ENCODE measurements at places on chromosomes 12 and 14.

GRCh38 chr14:104400355-104400754 lies 179.2 kb upstream of the C14orf180 start:
- no peak for DNase-seq

DNA sequence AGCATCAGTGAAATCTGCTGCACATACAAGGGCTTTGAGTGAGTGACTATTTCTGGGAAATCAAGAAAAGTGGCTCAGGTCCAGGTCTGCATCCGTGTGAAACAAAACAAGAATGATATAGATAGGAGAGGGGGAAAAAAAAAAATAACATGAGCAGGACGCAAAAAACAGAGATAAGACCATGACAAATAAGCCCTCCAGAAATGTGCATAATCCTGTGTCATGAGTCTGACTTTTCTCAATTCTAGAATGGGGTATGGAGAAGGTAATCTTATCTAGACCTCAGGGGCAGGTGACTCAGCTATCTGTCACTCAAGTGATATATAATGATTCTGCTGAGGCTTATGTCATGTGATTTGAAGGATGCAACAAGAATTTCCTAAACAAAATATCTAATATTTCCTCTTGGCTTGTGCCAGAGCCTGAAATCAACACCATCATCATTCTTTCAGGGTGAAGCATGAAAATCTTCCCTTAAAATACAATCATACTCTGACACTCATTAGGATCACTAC lies 250.0 kb downstream of the PHLDA1 start:
- no peak for DNase-seq

GRCh38 chr14:92464716-92465115 lies 48.9 kb upstream of the RIN3 start:
- no peak for DNase-seq

DNA sequence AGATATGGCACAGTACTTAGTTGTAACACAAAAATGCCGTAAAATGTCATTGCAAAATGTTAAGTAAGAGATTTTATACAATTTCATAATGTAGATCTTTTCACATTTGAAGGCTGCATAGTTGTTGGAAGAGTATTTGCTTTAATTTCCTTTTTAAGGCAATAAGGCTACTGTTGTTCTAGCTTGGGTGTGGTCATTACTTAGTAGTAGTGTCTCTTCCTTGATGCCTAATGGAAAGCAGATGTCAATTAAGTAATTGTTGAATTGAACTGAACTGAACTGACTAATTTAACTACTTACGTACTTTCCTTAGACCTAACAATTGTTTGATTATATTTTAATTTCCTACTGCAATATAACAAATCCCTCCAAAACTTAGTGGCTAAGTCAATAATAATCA lies 181.7 kb downstream of the FLRT2 start:
- DNase-seq = no peak

GRCh38 chr12:113505941-113506340 lies 34.3 kb upstream of the LHX5 start:
- DNase-seq = no peak

DNA sequence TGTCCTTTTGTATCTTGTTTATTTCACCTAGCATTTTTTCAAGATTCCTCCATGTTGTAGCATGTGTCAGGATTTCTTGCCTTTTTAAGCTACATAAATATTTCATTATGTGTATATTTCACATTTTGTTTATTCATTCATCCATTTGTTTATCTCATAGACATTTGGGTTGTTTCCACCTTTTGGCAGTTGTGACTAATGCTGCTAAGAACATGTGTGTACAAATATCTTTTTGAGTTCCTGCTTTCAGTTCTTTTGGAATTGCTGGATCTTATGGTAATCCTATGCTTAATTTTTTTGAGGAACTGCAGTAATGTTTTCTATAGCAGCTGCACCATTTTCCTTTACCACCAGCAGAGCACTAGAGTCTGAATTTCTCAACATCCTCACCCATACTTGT lies 62.4 kb downstream of the SCN8A start:
- no peak for DNase-seq

GRCh38 chr14:58717211-58717610 lies 79.4 kb downstream of the DACT1 start:
- DNase-seq = no peak

GRCh38 chr12:75323663-75324062 lies 6.5 kb downstream of the CAPS2 start:
- DNase-seq = no peak

DNA sequence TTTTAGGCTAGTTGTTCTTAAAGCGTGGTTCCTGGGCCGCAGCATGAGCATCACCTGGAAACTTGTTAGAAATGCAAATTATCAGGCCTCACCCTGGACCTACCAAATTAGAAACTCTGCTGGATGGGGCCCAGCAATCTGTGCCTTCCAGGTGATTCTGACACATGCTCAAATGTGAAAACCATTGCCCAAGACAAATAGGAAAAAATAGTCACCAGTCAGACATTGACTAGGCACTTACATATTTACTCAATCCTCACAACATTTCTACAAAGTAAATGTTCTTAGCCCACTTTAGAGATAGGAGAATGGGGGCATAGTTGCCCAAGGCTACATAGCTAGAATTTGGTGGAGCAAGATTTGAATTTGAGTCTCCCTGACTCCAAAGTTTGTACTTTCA lies 3.3 kb downstream of the CELA1 start:
- DNase-seq = no peak

DNA sequence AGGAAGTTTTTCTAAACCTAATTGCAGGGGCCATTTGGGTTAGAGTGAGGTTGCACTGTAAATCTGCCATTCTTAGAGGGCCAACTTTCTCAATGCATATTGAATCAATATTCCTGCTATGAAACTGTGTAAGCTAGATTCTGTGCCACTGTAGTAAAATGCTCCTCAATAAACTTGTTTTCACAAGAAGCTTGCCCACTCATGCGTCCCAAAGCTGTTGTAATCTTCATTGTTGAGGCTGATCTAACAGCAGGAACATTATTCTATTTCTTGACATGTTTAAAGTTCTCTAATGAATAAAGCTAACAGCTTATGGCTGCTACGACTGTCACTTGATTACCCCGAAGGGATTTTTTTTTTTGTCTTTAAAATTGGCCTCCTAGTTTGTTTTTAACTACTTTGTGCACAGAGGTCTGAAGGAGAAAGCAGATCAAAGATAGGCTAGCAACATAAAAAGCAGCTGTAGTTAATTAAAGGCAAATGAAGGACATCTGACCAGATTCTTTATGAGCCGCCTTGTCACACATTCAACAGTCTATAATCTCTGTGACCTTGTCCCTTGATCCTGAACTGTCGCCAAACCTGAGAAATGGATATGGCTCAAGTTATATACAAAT lies 243.7 kb downstream of the PAX9 start:
- no peak for DNase-seq

DNA sequence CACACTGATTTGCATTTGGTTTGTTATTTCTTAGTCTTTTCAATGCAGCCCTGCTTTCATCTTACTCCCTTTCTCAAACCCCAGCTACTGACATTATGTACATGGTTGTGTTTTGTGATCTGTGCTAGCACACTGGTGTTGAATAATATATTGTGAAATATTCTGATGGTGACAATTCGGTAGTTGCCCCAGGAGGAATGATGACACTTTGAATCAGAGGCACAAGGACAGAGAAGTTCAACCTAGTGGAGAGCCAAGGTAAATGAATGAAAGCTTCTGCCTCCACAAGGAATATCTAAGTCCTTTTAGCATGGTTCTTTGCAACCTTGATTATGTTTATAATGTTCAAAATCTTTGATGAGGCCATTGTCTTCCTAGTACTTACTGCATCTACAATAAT lies 159.9 kb downstream of the PDE3A start:
- no peak for DNase-seq

DNA sequence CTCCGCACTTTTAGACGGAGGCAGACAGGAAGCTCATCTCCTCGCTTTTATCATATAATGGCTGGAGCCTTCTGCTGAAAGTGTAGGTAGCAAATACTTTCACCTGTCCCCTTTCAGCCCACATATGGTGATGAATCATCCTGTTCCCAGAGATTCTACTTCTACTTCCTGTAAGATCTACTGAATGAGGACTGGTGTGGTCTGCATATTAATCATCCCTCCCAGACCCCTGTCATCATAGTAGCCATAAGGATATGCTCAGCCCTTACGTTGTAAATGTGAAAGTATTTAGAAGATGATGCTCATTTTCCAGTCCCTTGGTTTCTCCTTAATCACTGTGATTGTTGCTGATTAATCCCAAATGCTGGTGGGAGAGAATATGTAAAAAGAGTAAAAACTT lies 268.2 kb upstream of the GRIP1 start:
- DNase-seq = no peak

DNA sequence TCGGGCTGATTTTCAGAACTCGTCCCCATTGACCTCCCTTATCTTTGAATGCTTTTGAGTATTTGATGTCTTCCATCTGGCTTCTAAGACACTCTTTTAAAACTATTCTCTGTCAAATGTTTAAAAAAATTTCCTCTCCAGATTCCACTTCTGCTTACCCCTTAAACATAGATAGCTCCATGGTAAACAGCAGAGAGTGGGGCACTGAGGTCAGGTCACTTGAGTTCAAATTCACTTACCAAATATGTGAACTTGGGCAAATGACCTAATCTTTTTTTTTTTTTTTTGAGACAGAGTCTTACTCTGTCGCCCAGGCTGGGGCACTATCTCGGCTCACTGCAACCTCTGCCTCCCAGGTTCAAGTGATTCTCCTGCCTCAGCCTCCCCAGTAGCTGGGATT lies 126.8 kb upstream of the CPSF6 start:
- DNase-seq = no peak

- no peak for DNase-seq
Measured at GRCh38 chr12:4809013-4809448, 88.8 kb downstream of the GALNT8 start.

DNA sequence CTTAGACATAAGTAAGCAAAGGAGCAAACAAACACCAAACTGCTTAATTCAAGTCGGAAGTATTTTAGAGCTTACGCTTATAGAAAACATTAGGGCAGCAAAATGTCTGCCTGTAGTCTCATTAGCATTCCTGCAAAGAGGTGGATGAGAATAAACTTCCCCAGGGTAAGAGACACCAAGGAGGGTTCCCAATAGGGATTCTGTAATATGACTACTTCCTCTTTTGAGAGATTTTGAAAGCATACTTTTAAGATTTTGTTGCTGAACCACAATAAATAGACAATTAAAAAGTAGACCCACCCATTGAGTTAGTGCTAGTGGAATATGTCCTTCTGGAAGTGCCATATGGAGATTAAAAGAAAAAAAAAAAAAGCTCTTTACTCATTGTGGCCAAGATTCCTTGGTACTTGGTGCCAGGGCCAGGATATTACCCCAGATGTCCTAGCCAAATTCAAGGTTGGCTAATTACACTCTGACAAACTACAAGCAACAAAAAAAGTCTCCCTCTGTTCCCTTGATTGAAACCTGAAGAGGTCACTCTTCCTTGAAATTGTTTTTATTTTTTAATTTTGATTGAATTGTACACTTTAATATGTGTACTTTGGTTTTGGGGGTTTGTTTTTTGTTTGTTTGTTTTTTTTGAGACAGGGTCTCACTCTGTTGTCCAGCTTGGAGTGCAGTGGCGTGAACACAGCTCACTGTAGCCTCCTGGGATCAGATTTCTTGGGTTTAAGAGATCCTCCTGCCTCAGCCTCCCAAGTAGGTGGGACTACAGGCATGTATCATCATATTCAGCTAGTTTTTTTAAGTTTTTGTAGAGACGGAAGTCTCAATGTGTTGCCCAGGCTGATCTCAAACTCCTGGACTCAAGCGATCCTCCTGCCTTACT lies 8.7 kb downstream of the CLIP1 start:
- DNase-seq = peak; percentile 38

GRCh38 chr12:42590330-42590934 lies 886 bp upstream of the PRICKLE1 start:
- DNase-seq = no peak

DNA sequence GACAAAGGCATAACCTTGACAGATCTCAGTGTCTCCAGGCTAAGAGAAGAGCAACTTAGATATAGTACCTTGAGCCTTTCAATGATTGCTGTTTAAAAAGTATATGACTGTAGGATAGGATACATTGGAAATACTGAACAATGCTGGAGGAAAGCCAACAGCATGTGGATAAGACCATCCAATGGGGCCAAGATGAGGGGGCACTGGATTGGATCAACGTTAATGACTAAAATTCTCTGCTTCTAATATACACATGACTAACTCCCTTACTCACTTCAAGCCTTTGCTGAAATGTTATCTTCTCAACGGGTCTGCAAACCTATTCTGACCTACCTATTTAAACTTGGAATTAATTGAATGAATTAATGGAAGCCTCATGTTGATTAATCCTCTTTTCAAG lies 354.9 kb downstream of the RAD51B start:
- no peak for DNase-seq

DNA sequence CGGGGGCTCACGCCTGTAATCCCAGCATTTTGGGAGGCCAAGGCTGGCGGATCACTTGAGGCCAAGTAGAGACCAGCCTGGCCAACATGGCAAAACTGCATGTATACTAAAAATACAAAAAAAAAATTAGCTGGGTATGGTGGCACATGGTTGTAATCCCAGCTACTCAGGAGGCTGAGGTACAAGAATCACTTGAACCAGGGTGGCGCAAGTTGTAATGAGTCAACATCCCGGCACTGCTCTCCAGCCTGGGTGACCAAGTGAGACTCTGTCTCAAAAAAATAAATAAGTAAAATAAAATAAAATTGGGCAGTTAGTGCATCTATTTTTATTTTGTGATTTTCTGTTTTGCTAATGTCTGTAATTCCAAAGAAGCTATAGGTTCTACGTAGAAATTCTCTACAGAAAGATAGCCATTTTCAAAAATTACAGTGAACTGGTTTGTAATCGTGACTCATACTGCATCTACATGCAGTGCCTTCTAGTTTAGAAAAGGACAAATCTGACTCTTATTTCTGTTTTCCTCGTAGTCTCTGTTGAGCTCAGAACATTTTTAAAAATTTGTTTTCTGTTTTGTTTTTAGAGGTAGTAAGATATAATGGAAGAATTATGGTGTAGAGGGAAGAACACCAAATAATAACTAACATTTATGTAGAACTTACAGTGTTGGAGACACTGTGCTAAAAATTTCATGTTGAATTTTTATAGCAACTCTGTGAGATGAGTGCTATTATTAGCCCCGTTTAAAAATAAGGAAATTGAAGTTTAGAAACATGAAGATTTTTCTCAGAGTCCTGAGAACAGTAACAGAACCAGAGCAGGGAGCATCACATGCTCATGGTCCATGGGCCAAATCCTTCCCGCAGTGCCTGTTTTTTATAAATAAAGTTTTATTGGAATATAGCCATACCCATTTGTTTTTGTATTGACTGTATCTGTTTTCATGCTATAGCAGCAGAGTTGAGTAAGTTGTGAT lies 201.2 kb downstream of the SYNE2 start:
- no peak for DNase-seq

- peak; percentile 75 for DNase-seq
Measured at GRCh38 chr12:85076688-85077430, 40.7 kb downstream of the LRRIQ1 start.
